ENCODE measurements at places on chromosomes 1 and 21.

DNA sequence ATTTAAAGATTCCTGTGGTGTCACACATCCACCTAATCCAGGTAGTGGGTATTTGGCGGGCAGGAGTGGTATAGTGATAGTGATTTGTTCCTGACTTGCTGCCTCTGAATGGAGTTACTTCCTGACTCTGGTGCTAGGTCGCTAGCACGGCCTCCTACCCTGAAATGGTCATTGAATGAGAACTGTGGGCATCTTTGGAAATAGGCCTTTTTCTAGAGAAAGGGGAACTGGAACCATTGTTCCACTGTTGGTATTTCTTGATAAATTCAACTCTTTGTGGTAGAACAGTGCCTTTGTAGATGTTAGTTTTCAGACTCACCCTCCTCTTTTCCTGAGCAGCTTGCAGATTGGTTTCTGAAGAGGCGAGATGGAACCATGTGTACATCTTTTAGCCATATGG is 1.5 kb downstream of the QSOX1 start:
- DNase-seq: no peak

- no peak for DNase-seq
These were observed 31.7 kb downstream of the SLC37A1 start for GRCh38 chr21:42545317-42545716.

GRCh38 chr1:100747771-100748170 is 28.2 kb downstream of the VCAM1 start:
- DNase-seq: no peak

GRCh38 chr1:65401612-65402011 is 18.9 kb upstream of the LEPR start:
- no peak for DNase-seq

- peak; percentile 56 for DNase-seq
These were observed 100.5 kb upstream of the HMGB4 start for GRCh38 chr1:33763406-33763805.

DNA sequence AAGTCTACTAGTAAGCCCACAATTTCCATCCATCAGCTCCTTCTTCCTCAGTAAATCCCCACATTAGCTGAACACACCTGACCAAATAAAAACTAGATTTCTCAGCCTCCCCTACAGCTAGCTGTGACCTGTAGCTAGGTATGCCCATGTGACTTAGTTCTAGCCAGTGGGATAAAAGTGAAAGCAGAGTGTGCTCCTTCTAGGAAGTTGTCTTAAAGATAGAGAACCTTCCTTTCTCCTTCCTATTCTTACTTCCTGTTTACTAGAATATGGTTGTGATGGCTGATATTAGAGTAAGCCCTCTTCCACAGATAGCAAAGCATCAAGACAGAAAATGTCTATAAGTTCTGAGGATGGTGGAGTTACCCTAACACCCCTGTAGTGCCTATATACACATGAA is 67.0 kb downstream of the PIK3R3 start:
- peak; percentile 11 for DNase-seq

- DNase-seq: no peak
These were observed 453.3 kb downstream of the NUF2 start for GRCh38 chr1:163774978-163775620.

GRCh38 chr1:218846181-218846580 is 327.5 kb upstream of the LYPLAL1 start:
- DNase-seq: no peak

DNA sequence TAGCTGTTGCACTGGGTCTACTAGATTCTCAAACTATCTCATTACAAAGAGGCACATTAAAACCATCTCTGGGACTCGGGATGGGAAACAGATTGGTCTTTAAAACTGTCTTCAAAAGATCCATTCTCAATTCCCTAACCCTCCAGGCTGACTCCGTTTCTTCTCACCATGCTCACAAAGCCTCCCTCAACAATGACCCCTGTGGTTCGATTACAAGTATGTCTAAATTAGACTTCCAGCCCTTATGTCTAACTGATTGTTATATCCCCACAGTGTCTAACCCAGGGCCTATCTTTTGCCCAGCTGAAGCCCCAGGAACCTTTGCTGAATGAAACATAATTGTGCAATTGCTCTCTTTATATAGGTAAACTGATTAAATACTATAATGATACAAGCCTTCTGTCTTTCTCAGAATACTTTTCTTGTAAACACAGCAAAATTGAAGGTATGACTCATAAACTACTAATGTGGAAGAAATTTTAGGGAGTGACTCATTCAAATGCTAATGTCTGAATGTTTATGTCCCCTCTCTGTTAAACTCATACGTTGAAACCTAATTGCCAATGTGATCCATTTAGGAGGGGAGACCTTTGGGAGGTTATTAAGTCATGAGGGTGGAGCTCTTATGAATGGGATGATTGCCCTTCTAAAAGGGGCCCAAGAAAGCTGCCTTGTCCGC is 65.6 kb upstream of the DAB1 start:
- peak; percentile 70 for DNase-seq

GRCh38 chr1:8197493-8198282 is 120.2 kb upstream of the SLC45A1 start:
- DNase-seq: peak; percentile 82

DNA sequence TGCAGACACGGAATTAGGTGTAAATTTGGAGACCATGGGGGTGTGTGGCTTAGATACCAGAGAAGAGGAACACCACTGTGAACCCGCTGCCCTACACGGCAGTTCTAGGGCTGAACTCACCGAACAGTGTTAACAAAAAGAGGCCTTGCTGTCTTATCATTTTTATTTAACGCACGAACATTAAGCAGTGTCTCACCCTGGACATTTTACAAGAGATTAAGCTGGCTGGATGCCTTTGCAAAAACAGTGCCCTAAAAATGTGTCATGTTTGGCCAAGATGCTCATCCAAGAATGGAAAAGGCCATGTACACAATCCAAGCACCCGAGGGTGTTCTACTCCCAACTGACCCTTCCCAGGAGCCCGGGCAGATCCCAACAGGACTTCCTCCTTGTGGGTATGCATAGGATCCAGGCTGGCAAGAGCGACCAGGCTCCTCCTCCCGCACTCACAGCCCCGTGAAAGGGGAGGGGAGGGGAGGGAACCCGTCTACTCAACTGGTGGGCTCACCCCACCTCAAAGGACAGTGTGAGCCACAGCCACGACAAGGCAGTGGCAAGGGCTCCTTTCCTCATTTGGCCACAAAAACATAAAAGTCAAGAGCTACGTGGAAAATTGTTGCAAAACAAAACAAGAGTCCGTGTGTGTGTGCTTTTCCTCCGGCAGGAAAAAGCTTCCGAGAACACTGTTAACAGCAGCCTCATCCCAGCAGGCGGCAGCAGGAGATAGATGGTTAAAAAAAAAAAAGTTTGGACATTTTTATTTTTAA is 20.3 kb downstream of the C2CD2 start:
- no peak for DNase-seq

DNA sequence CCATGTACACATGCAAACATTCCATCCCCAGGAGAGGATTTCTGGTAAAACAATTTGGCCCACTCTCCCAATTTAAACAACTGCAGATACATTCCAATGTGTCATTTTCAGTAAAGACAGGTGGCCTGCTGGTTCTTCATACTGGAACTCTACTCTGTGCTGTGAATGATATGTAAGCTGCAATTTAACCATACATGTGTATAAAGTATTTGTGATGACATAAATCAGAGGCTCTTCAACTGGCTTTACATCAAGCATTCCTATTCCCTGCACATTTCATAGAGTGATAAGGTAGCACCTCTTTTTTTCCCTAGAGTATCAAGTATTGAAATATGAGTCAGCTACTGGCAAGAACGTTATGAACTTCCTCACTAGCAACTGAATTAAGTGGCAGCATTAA is 649.5 kb upstream of the ADGRL2 start:
- DNase-seq: no peak

DNA sequence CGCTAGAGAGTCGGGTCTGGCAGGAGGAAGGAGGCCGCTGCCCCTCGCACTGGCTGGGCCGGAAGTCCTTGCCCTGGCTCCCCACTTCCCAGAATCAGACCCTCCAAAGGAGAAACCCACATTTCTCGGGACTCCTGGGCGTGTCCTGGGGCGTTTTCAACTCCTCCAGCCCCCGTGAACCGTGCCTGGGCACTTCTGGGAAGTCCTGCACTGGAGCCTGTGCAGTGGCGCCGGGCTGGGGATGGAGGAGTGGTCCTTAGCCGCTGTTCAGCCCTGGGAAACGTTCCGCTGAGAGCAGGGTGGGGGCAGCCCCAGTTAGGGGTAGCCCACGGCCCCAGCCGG is 3.0 kb downstream of the IGSF21 start:
- DNase-seq: no peak

DNA sequence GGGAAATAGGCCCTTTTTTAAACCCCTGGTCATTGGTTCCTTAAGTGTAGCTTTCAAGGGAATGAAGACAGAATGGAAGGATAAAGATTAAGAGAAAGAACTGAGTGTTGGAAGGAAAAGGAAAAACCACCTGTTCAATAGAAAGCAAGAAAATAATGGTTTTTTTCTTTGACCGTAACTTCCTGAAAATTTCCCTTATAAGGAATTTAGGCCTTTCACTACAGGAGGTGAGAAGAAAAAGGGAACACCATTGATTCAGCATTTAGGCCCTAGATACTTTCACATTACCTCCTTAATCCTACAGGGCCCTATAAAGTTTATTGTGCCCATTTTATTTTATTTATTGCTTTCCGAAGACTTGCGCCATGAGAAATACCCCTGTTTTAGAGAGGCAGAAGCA is 18.9 kb downstream of the KPNA6 start:
- DNase-seq: no peak

DNA sequence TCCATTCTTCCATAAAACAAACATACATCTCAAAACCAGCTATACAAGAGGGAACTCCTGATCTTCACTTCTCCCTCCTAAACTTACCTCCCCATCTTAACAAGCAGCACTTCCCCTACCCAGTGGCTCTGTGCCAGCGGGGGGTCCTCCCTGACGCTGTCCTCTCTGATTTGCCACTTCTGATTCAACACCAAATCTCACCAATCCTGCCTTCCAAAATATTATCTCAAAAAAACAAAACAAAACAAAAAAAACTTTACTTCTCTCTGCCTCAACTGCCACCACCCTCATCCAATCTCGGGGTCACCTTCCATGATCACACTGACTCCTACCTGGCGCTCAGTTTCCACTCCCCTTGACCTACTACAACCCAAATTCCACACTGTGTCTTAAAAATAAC is 72.8 kb downstream of the SLC45A1 start:
- DNase-seq: no peak

DNA sequence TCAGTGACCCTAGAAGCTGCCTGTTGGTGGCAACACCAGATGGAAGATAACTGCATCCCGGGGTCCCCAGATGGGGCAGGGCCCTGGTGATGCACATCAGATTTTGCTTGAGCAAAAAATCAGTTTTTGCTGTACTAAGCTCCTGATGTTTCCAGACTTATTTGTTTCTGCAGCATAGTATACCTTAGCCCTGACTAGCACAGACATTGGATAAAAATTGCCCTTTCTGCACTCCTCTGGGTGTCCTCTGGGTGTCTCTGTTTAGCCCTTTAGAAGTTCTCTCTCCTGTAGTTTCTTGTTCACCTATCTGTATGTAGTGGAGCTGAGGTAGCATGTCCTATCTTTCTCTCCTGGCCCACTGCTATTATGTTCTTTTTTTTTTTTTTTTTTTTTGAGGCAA is 30.3 kb upstream of the PLA2G2C start:
- DNase-seq: peak; percentile 51

DNA sequence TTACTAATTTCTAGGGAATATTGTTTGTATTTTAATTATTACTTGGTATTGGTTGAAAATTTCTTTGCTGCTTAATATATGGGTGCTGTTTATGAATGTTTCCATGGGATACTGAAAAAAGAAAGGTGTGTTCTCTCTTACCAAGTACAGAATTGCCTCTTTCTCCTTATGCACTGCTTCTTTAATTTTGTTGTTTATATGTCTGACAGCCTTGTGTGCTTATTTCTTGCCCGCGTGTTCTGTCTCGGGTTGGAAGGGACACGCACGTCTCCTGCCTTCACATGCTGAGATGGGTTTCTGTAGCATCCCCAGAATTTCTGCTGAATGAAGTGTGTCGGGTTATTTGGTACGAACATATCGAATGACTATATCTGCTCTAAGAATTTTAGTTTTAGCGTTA is 51.1 kb downstream of the AGPAT3 start:
- no peak for DNase-seq

DNA sequence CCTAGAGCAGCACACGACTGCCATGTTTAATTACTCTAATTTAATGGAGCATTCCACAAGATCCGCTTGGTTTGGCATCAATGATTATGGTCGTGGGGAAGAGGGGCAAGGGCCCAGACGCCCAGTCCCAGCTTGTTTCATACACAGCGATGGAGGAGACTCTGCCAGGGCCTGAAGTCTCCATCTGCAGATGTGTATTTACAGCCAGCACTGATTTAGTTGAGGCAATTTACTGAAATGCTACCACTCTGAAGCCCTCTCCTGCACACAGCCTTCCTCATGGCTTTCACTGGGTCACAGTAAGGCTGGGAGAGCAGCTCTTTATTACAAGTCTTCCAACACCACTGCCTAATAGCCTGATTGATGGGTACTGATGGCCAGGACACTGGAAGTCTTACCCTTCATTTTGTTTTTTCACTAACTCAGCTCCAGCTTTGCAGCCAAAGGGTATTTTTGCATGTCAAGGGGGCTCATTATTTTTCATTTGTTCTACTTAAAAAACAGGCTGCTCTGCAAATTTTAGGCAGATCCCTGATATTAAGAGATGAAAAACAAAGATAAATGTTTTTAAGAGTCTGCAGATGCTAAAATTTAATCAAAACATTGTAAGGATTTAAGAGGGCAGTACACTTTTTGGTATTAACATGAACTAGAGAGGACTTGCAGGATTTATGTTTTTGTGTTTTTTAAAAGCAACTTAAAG is 236.3 kb downstream of the SIPA1L2 start:
- DNase-seq: no peak

GRCh38 chr1:48841966-48842365 is 65.3 kb upstream of the BEND5 start:
- DNase-seq: no peak

Measured in RKO (cell line).